Left renal cortex interstitium (tissue), 4 donors: ENCODE measurements at places on chromosomes 11 and 22.

DNA sequence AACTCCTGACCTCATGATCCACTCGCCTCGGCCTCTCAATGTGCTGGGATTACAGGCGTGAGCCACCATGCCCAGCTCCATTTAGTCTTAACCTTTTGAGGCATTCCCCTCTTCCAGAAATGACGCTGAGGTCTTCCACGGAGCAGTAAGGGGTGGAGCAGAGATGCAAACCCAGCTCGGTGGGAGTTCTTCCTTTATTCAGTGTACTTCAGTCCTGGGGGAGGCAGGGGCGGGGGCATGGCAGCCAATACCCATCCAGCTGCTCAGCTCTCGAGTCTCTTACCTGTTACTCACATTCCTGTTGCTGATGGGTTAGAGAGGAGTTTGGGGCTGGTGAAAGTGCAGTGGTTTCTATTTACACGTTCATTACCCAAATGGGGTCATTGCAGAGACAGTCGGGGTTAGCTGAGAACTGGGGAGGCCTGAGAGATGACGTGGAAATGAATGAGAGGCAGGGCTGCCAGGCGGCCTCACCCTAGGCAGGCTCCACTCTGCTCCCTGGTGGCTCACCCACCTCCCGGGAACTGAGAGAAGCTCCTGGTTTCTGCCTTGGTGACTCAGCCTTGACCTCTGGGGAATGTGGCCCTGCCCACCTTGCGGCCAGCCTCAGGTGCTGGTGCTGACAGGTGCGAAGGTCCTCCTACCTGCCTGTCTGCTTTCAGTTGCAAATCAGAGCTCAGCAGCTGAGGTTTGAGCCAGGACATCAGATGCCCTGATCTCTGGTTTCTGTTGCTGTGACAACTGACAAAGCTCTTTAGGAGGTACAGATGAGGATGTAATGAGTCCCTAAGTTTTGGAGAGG lies 13.4 kb upstream of the ST14 start:
- no peak for DNase-seq

GRCh38 chr22:20316217-20316843 lies 3.5 kb downstream of the DGCR6L start:
- no peak for DNase-seq

- DNase-seq = no peak
Measured at GRCh38 chr22:48475661-48476345, 1351.9 kb downstream of the BRD1 start.

GRCh38 chr11:2930704-2931419 lies 1.6 kb upstream of the PHLDA2 start:
- DNase-seq = no peak

- DNase-seq = no peak
Measured at GRCh38 chr22:43273902-43274484, 69.2 kb downstream of the SCUBE1 start.

DNA sequence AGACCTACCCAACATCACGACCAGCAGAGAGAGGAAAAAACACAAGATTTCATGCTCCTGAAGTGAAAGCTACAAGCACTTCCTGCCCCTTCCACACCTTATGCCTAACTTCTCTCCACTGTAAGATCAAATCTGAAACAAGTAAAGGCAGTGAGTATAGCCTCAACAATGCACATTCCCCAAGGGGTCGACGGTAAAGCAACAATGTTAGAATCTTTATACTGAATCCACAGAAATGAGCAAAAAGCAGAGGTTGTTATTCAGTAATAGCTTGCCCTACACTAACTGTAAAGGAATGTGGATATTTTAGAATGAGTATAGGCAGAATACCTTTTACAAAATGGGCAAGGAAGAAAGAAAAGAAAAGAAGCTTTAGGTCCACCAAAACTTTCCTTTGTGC lies 15.6 kb downstream of the ARFGAP3 start:
- no peak for DNase-seq

DNA sequence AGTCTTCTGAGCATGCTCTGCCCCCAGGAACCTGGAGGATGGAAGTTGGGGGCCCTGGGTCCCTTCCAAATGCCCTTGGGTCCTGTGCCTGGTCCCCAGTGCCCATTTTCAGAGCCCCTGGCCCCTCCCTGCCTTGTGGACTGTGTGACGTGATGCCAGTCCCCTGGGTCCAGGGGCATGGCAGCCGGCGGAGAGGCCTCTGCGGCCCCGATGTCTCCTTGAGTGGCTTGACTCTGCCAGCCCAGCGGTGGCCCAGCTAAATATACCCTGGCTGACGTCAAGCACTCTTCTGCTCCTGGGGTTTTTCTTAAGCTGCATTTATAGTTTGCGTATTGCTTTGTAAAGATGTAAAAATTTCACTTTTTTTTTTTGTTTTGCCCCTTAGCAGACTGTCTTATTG lies 35.2 kb upstream of the PARVG start:
- DNase-seq = no peak

- no peak for DNase-seq
Measured at GRCh38 chr11:119728211-119728626, 781 bp downstream of the NECTIN1 start.

DNA sequence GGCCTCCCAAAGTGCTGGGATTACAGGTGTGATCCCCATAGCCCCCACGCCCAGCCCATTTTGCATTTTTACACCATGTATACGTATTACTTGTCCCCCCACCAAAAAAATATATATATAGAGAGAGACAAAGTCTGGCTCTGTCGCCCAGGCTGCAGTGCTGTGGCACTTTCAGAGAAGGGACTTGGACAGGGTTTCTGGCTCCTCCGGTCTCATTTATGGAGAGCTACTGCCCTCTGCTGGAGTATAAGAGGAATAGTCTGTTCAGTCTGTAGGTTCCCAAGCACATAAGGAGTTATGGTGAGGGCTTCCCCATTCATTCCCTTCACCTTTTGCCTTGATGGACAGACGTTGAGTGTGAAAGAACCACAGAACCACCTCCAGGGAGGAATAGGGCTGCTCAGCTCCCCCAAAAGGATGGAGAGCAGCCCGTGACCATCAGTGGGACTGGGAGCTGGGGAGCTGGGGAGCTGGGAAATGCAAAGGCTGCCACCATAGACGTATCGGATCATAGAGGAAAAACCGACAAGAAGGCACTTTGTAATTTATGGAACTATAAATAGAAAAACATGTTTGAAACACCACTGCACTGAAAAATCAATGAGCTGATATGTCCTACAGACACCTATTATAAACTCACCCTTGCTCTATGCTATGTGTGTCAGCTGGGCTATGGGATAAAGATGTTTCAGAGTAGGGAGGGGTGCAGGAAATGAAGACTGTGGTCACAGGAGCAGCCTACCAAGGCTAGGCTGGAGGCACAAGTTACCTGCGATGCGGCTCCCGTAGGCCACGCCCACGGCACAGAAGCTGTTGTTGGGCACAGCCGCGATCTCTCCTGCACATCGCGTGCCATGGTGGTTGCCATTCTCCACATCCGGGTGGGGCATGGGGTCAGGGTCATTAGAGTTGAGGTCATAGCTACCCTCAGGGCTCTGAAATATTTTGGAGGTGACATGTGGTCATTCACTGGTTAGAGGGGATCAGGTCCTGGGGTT lies 5.2 kb downstream of the PCSK7 start:
- DNase-seq = peak; percentile 53
